ENCODE measurements at places on chromosomes 11 and 22. TPM values are rescaled to one million over a fixed set of nuclear protein-coding genes. Genes with fewer than 3 reads are reported as not detected.

GRCh38 chr11:65862191-65862735 is 2.0 kb downstream of the MUS81 start:
- DNase-seq, result no peak

GRCh38 chr11:42257534-42257933 is 798.1 kb upstream of the LRRC4C start:
- no peak for DNase-seq

DNA sequence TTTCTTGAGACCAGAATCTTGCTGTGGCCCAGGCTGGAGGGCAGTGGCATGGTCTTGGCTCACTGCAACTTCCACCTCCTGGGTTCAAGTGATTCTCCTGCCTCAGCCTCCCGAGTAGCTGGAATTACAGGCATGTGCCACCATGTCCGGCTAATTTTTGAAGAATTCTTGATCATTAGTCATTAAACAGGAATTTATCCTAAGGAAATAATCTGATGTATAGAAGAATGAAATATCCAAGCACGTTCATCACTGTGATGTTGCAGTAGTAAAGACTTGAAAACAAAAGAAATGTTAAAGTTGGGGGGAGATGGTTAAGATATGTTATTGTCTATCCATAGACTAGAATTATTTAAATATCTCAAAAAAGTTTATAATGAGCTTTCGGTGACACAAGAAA is 23.6 kb downstream of the CBL start:
- no peak for DNase-seq

DNA sequence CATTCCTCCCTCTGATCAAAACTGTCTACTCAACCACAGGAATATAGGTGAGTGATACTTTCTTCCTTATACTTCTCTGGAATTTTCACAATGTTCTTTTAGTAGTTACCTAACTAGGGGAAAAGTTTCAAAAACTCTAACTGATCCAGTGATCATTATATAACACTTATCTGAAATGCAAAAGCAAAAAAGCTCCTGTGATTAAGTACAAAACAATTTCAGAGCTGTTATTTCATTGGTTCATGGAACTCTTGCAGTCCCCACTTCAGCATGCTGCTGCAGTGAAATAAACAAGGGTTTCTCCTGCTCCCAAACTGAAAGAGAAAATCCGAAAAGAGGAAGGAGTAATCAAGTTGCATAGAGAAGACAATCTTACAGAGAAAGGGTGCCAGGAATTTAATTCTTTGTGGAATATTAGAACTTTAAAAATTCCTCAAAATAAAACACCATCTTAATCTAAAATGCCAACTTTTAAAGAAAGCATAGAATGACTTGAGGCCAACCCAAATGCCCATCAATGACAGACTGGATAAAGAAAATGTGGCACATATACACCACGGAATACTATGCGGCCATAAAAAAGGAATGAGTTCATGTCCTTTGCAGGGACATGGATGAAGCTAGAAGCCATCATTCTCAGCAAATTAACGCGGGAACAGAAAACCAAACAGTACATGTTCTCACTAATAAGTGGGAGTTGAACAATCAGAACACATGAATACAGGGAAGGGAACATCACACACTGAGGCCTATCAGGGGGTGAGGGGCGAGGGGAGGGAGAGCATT is 20.3 kb downstream of the PPP2R1B start:
- DNase-seq, result peak; percentile 50

DNA sequence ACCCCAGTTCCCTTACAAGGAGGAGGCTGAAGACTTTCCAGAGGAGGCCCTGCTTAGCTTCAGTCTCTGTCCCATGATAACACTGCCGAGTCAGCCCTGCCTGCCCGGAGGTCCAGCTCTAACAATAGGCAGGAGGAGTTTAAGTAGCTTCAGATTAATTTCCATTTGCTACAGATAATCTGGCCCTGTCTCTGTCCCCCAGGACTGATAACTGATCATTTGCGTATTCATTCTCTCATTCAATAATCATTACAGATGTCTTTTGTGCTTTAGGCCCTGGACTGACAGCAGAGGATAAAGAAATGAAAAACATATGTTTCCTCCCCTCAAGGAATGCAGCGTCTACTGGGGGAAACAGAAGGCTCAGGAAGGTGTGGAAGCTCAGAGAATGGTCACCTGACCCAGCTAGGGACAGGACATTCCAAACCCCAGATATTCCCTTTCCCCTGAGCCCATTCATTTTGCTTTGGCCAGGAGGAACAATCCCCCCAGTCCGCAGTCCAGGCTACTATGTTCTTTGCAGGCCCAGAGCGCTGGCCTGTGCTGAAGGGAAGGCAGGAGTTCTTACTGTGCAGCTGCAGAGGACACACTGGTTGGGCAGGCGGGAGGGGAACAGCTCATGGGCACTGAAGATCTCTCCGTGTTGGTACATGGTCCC is 20.8 kb downstream of the CHRDL2 start:
- no peak for DNase-seq

DNA sequence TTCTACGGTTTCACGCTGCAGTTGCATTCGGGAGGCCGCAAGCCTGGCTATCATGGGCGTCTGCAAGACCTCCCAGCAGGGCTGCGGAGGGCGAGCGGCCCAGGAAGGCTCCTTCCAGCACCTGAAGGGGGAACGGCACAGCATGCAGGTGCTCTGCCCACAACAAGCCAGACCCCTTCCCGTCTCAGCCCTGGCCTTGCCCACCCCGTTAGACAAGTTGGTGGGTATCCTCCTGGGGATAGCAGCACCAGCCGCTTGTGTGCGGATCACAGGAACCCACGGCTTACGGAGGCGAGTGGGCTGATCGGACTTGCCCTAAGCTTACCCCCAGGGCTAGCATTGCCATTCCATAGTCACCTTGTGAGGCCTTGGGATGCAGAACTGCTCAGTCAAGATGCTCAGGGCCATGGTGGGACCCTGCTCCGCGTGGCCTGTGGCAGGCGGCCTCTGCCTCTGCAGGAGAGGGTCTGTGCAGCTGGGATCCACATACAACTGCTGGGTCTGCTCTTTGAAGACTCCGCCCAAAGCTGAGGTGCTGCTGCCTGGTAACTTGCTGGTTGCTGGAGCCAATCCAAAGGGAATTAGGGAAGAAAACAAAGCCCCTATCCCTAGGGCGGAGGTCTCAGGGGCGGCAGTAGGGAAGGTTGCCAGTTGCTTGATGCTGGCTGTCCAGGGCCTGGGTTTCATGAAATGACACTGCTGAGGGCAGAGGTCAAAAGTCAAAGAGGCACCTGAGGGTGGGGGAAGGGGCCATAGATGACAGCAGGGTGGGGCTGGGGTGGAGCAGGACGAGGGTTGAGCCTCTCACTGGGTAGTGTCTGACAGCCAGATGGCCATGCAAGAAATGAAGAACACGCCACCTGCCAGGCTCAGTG is 1.4 kb upstream of the OSBPL5 start:
- DNase-seq, result no peak

GRCh38 chr22:46661221-46661851 is 41.1 kb downstream of the GRAMD4 start:
- DNase-seq, result no peak

GRCh38 chr11:121408830-121409229 is 43.3 kb upstream of the SORL1 start:
- no peak for DNase-seq

GRCh38 chr22:32842486-32842885 is 41.0 kb downstream of the TIMP3 start:
- DNase-seq, result peak; percentile 16

DNA sequence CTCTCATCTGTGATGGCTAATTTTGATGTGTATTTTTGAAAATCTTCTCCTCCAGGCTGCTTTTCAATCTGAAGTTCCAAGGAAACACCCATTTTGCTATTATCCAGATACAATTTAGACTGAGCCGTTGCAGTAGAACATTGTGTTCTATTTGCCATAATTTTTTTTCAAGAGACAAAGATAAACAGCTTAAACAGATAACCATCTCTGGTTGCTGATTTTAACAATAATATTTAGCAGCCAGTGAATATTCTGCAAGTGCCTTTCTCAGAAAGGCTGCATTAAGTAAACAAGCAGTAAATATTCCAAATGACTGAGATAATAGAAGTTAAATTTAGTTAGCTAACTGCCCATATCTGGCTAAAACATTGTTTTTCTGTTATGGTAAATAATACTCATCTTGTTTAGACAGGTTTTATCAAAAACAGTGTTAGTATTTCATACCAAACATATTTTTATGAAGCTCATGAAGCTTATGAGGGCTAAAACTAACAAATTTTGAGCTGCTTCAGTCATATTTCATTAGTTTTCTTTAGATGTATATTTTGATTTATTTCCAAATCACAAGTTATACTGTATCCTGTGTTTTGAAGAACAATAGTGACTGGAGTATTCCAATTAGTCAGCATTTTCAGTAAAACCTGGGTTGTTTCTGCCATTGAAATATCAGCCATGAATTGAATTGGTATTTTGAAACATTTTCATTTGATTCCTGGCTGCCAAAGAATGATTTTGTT is 206.7 kb downstream of the SBF2 start:
- no peak for DNase-seq

Gene FOLR1
- total RNA-seq, result not detected

Gene CRYBB2
- total RNA-seq, result 0.34 TPM

Gene C11orf65
- total RNA-seq, result 0.51 TPM

Gene OTOG
- not detected for total RNA-seq

Gene MS4A2
- total RNA-seq, result not detected

Gene NFAM1
- not detected for total RNA-seq

Data from HFFc6 (cell line).